ENCODE measurements at places on chromosomes 4 and X.

DNA sequence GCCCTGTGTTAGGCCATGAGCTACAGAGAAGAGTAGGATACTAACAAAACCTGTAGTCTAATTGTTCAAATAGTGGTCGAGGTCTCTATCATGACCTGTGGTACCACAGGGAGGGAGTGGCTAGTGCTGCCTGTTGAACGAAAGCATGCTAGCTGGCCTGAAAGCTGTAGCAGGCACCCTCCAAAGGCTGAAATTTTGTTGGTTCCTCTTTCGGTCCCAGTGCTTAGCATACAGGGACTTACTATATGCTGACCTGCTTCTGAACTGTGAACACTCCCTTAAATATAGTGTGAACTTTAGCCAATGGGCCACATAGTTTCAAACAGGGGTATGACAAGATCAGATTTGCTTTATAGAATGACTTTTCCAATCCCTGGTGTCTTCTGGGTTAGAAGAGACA lies 113.4 kb downstream of the PJA1 start:
- no peak for DNase-seq

GRCh38 chr4:19756661-19757060 lies 495.0 kb upstream of the SLIT2 start:
- DNase-seq = no peak

DNA sequence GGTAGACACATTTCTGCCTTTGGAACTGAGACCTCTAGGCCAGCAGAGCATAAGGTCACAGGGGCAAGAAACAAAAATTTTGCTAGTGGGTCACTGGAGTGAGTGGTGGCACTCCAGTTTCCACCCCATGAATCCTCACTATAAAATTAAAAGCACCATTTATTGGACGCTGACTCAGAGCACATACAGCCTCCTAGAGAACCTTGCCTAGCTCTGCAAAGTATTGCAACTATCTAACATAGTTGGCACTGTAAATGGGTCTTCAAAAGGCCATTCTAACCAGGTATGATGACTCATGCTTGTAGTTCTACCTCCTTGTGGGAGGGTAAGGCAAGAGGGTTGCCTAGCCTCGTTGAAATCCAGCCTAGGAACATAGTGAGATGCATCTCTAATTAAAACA lies 25.1 kb downstream of the RRAGB start:
- no peak for DNase-seq

- no peak for DNase-seq
These were observed 222.5 kb downstream of the AFF2 start for GRCh38 chrX:148722966-148723365.

DNA sequence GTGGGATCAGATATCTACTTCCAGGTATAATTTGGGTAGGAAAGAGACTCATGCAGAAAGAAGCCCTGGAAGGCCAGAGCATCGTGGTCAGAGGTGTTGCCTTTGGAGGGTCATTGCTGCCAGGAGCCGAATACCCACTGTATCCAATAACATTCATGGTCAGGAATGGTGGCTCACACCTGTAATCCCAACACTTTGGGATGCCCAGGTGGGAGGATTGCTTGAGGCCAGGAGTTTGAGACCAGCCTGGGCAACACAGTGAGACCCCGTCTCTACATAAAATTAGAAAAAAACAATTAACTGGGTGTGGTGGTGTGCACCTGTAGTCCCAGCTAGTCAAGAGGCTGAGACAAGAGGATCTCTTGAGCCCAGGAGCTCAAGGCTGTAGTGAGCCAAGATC lies 10.9 kb upstream of the F11 start:
- no peak for DNase-seq

DNA sequence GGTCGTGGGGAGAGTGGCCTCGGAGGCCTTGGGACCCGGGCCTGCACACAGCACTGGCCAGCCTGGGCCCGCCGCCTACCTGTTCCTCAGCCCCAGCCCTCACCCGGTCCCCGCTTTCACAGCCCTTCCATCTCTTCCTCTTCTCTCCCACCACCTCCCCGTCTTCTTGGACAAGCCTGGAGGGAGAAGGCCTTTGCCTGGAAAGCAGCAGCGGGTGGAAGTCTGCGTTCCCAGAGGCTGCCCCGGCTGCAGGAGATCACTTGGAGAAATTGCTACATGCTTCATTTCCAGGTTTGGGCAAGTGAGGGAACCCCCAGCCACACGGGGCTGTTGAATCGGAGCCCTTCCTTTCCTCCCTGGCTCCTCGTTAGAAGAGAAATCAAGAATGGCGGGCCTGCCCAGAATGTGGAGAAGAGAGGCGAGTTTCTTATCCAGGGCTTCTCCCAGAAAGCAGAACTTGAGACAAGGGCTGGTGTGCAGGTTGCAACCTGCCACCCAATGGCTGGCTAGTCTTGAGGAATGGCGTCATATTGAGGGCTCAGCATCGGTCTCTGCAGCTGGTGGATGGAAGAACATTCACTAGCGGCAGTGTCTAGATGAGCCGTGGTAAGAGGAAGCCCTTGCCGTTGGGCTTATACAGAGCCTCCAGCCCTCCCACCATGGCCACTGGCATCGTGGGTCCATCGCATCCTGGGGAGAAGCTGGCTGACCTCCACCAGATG lies 1.2 kb upstream of the PDZD4 start:
- no peak for DNase-seq

DNA sequence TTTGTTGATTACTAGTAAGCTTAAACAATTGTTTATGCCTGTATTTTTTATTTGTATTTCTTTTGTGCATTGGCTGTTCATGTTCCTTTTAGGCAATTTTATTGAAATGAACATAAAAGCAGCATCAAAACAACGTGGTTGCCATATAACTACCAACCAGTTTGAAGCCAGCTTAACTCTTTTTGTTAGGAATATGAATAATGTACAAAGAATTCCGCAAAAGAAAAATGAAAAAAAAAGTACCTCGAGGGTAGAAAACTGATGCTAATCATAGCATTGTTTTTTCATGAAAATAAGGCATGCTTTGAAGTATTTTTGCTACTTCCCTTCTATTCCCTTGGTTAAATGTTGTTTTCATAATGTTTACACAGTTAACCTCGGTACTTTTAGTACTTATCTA lies 1024.0 kb upstream of the SLIT2 start:
- DNase-seq = no peak

DNA sequence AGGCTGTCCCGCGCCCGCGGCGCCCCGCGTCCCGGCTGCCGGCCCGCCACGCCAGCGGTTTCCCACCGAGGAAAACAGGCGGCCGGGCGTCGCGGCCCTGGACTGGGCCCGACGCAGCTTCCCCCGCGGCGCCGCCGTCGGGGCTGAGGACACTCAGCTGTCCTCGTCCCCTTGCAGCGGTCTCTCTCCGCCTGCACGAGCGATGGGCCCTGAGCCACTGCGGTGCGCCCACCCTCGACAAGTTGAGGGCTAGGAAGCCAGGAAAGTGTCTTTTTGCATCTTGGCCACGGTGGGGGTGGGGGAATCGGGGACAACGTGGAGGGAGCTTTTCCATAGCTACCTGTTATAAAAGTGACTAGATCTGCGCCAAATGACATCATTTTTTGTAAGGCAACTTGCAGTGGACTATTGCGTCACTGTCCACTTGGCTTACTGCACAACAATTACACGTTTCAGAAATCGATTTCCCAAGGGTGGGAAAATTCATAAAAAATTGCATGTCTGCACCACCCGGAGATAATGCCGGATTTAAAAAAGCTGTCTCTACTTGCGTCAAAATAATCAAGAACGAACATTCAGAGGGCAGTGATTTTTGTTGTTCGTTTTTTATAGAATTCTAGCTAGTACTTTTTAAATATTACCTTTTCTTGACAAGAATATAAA lies 1.1 kb downstream of the KLHL15 start:
- no peak for DNase-seq

DNA sequence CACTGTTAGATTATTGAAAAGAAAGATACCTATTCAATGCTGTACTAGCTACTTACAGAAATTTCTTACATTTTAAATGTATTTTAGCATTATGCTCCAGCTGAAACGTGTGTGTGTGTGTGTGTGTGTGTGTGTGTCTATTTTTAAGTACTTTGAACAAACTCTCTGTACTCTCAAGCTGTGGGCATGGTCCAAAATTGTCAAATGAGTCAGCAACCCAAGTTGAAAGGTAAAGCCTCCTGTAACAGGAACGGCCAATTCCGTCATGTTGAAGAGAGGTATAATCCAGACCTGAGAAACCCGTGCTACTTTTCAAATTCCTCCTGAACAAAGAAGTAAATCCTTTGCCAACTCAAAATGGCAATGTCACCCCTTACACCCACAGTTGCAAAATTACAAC lies 20.5 kb downstream of the MAOB start:
- DNase-seq = no peak

DNA sequence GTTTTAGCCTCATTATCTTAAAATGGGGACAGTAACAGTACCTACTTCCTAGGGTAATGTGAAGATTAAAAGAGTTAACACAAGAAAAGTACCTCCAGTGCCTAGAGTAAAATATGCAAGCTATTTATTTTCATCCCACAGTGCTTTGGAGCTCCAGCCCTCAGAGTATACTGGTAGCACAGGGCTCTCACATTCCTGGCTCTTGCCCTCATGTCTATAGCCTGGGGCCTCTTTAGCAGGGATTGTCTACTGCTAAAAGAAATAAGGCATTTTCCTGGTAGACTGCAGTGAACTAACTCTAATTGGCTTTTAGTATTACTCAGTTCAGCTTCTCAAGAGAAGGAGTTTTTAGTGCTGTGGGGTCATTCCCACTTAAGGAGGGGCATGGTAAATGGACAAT lies 60.8 kb downstream of the RRAGB start:
- no peak for DNase-seq

DNA sequence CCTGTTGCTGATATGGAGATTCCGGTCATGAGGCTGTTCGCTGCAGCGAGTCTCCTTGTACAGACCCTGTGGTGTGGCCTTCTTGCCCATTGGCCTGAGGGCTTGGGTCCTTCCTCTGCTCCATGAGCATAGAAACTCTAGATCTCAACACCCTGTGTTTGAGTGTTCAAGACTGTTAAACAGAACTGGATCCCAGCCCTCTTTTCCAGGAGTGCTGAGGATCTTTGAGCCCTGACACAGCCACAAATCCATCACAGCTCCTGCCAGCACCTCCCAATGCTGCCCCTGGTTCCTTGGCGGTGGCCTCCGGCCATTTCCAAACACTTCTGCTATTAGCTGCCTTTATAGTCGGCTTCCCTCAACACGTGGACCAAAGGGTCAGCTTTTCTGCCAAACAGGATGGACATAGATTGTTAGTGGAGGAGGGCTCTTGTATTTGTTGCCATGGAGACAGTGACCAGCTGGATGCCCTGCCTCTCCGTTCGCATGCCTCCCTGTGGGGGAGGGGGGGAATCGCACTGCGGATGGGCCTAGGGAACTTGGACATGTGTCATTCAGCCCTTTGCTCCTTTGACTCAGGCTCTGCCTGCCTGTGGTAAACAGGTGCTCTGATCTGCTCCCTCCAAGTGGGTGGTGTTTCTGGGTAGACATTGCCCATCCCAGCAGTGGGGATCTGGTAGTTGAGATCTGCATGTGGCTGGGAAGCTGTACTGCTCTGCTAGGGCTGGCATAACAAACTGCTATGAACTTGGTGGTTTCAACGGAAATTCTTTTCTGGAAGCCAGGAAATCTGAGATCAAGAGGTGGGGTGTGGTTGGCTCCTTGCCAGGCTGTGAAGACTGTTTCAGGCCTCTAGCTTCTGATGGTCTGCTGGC lies 6.9 kb upstream of the WDR1 start:
- no peak for DNase-seq

- no peak for DNase-seq
These were observed 201.8 kb upstream of the NDST4 start for GRCh38 chr4:115315182-115315581.

- no peak for DNase-seq
These were observed 41.4 kb upstream of the USP9X start for GRCh38 chrX:41043674-41044345.

DNA sequence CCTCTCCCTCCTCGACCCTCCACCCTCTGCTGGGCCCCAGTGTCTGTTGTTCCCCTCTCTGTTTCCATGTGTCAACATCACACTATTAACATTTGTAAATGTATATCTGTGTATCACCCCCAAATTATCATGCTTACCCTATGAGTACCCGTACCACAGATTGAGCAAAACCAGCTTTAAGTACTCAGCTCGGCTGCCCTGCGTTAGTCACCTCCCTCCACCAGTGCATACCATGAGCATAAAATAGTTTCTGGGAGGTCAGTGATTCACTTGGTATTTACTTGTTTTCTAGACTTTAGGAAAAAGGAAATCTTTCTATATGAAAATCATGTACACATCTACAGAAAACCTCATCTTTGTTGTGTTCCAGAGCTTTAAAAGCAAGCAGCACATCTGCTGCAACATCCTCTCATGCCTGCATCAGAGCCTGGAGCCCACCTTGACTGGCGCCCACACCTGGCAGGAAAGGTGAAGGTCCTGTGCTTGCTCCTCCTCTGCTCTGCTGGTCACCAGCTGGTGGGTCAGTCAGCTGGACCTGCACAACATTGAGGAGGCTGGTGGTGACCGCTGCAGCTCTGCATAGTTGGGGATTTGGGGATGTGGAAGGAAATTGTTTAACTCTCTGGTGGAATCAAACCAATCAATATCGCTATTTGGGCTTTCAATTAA lies 214.4 kb upstream of the KLF3 start:
- DNase-seq = no peak

DNA sequence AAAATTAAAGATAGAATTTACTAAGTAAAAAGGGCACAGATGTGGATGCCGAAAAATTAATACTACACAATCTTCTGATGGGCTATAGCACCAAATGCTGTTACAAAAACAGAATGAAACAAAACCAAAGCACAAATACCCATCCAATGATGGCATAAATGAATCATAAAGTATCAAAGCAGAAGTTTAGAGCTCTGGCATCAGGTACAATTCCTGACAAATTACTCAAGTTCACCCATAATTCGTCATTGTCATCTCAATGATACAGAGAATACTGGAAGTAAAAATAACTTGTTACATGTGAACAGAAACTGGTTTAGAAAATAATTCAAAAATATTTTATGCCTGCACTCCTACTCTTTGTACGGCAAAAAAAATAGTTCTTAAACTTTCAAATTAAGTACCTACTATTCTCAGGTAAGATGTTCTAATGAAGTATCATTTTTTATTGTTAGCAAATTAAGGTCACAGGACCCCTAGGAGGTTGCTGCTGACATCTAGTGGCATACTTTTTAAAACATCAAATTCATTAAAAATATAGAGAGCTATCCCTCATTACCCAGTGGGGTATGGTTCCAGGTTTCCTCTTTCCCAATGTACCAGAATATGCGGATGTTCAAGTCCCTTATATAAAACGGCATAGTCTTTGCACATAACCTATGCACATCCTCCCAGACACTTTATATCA lies 126.1 kb downstream of the INPP4B start:
- DNase-seq = no peak

GRCh38 chrX:140762061-140762460 lies 52.5 kb downstream of the LINC00632 start:
- no peak for DNase-seq

- no peak for DNase-seq
These were observed 8.0 kb downstream of the PPARGC1A start for GRCh38 chr4:23881674-23882337.

GRCh38 chr4:6989331-6989923 lies 53.7 kb upstream of the TADA2B start:
- no peak for DNase-seq
